ENCODE measurements at places on chromosomes 6 and 20.

DNA sequence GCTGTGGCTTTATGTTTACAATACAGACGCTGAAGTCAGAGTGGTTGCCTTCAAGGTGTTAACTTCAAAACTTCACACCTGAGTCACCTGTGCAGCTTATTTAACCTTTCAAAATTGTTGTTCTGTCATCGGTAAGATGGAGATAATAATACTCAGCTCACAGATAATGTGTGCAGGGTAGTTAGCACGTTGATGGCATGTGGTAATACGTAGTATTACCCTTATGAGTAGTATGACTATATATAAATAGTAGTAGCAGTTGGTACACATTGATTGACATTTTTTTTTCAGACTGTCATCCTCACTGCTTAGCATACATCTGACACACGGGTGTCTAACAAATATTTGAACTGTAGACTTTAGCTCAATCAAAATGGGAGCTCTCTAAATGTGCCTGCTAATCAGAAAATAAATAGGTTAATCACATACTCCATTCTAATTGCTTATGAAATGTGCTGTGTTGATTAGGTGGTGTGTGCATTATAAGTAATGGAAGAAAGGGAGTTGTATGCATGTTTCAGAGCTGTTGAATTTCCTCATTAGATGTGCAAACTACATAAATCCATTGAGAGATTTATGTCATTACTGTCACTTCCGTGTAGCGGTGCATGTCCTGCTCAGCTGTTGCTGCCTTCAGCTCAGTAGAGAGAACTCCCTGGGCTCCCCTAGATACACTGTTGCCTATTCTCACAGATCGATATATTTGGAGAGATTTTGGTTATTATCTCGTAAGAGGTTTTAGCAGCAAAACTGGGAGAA is 11.2 kb upstream of the MROH8 start:
- no peak for DNase-seq

GRCh38 chr6:154209555-154209954 is 147.0 kb downstream of the IPCEF1 start:
- DNase-seq: no peak

DNA sequence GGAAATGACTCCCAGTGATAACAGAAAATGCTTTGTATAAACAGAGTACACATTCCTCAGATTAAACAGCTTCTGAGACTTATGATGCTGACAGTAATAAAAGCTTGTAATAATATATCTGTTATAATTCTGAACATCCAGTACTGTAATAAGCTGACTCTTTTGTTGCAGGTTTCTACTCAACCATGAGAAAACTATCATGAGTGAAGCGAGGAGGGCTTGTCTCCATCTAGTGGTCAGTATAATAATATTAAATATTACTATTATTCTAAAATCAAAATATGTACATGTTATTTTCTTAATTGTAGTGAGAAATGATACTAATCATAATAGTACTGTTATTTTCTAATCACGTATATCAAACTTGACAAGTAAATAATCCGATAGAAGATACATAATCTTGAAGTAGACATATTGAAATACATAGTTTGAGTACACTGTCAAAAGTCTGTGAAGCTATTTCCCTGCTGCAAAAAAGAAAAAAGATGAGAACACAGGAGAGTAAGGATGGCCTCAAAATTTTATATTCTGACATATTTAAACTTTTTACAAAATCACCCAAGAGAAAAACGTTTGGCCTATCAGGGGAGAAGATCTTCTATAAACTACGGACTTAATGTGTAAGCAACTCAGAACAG is 183.1 kb downstream of the MOXD1 start:
- peak; percentile 74 for DNase-seq

GRCh38 chr6:17907406-17908229 is 79.8 kb downstream of the KIF13A start:
- peak; percentile 68 for DNase-seq

DNA sequence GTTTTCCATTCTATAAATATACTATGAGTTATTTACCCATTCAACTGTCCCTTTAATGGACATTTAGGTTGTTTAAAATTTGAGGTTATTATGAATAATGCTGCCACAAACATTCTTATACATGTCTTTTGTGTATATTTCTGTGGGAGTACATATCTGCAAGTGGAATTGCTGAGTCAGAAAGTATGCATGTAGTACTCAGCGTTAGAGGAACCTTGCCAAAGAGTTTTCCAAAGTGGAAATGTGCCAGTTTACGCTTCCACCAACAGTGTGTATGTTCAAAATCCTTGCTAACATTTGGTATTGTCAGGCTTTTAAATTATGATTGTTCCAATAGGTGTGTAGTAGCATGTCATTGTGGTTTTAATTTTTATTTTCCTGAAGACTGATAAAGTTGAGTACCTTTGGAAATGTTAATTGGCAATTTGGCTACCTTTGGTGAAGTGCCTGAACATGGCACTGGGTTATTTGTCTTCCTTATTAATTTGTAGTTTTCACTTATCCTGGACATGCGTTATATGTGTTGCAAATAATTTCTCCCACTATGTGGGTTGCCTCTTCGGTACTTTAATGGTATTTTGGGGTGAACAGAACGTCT is 341.2 kb downstream of the CD83 start:
- peak; percentile 15 for DNase-seq

DNA sequence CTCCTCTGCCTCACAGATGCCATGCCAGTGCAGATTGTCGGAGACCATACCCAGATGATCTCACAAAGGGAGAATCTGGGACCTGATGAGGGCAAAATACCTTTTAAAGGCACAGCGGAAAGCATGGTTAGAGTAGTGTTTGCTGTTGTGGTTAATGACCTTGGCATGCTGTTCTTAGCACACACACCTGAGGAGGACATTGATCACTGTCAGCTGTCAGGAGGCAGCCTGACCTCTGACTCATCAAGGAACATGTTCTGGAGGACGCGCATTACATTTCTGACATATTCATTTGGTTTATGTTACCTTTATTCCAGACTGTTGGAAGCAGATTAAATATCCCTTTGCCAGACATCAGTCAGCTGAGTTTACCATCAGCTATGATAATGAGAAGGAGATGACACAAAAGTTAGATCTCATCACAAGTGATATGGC is 57.1 kb downstream of the GOPC start:
- peak; percentile 29 for DNase-seq

DNA sequence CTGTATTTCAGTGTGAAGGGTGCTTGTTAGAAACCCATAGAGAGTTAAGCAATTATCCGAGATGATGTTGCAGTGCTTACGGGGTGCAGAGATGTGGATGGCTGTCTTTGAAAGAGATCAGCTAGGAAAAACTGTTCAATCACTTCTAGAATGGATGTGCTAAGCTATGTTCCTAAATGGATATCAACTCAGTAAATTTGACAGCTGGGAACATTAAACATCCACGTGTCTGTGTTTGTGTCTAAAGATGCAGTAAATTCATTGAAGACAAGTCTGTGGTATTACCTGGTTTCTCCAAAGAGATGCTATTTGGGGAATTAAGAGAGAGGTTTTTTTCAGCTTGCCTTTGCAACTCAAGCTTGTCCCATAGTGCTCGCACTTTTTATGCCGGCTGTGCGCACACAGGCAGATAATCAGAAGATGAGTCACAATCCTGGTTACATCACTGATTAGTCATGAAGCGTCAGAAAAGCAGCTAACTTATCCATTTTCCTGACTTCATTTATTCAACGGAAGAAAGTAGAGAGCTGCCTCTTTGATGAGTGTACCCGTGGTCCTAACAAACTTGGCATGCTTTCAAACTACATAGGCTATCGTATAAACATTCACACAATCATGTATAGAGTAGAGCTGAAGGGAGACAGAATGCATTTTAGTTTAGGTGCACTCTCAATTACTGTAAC is 691.7 kb upstream of the SLC35B3 start:
- no peak for DNase-seq

- DNase-seq: peak; percentile 98
These were observed at the start of gene RSPH4A for GRCh38 chr6:116615937-116616736. Gene RSPH4A (plus strand): TSS chr6:116616479. CDS start chr6:116616624, 145 bp downstream.

DNA sequence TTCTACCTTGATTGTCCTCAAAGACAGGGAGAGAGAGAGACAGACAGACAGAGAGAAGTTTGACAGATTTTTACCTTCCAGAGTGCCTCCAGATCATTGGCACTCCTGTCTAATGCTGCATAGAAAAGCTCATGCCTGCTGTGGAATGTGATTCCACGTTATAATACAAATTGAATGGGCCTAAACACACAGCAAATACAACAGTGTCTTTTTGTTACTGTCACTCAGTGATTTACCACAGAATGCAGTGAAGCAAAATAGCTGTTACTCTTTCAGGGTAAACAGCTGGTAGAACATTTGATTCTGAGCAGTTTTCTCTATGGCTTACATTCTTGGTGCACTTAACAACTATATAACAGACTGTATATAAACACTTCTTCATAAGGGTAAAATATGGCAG is 558.7 kb downstream of the LMBRD1 start:
- no peak for DNase-seq

- no peak for DNase-seq
These were observed 21.3 kb downstream of the TRMT6 start for GRCh38 chr20:5928836-5929715.

DNA sequence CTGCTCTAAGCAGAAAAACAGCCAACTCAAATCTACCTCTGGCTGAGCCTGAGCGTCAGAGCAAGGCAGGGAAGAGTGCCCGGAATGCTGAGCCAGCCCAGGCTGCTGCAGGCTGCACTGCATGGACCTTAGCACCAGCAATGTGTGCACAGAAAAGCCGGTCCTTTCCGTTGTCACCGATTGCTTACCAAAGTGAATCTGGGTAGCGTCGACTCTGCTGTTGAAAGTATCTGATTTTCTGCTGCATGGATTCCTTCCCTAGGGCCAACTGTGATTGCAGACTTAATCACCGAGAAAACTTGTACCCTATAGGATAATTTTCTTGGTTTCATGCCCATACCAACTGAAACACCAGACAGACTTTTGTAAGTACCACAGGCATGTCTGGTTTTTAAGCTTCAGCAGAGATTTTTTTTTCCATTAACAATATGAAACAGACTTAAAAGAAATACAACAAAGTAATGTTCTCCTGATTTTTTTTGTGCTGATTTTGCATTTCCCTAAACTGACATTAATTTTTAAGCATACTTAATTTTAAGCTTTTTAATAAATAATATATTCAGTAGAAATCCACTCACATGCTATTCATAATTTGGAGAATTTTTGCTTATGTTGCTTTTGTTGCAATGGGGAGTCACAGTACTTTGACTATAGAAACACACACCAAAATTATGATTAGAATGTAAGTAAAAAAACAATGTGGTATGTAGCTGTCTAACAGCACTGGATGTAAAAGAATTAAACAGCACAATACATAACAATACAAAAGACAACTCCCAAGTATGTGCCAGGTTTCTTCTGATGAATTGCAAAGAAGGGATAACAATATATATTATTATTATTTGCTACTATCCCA is 218.0 kb downstream of the THBS2 start:
- no peak for DNase-seq

DNA sequence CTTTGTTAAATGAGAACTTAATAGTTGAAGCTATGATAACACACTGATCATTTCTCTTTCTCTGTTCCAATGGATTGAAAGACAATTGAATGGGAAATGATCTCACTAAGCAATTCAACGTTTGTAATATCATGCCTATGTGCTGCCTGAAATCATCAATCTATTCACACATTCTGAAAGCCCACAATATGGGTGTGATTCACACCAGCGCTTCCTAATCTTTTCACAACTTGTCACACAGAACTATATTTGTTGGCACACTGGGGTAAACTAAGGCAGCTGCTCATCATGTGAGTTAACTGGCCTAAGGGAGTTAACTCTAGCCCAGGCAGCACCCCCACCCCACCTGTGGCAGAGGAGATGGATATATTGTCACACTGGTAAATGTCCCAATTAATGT is 37.1 kb upstream of the UTRN start:
- DNase-seq: no peak

DNA sequence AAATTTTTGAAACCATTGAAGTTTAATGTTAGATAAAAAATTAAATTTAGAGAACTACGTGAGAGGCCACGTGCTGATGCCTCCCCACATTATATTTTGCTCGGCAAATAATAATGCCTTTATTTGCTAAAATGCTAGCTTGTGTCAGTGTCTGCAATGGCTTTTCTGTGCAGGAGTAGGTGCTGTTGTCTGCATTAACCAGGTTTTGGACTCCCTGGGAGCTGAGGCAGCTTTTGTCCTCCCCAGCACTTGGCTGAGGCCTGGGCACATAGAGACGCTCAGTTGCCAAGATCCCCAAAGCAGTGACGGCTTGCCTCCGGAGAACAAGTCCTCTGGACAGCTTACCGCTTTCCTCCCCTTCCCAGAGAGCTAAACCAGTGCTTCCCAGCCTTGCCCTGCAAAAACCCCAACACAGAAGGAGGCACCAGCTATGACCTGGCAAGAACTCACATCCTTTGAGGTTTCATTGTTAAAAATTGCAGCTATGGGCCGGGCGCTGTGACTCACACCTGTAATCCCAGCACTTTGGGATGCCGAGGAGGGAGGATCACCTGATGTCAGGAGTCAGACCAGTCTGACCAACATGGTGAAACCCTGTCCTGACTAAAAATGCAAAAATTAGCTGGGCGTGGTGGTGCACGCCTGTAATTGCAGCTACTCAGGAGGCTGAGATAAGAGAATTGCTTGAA is 59.9 kb downstream of the KAT14 start:
- no peak for DNase-seq

- DNase-seq: no peak
These were observed 178.6 kb upstream of the MAP3K7 start for GRCh38 chr6:90765491-90765890.

- DNase-seq: no peak
These were observed at the start of gene EYS for GRCh38 chr6:65707126-65707826. Gene EYS (minus strand): TSS chr6:65707226. CDS start chr6:65495410, 211,816 bp downstream.

GRCh38 chr20:51584116-51584515 is 41.6 kb upstream of the NFATC2 start:
- DNase-seq: no peak

- no peak for DNase-seq
These were observed 150.4 kb upstream of the HMGN3 start for GRCh38 chr6:79384845-79385244.

DNA sequence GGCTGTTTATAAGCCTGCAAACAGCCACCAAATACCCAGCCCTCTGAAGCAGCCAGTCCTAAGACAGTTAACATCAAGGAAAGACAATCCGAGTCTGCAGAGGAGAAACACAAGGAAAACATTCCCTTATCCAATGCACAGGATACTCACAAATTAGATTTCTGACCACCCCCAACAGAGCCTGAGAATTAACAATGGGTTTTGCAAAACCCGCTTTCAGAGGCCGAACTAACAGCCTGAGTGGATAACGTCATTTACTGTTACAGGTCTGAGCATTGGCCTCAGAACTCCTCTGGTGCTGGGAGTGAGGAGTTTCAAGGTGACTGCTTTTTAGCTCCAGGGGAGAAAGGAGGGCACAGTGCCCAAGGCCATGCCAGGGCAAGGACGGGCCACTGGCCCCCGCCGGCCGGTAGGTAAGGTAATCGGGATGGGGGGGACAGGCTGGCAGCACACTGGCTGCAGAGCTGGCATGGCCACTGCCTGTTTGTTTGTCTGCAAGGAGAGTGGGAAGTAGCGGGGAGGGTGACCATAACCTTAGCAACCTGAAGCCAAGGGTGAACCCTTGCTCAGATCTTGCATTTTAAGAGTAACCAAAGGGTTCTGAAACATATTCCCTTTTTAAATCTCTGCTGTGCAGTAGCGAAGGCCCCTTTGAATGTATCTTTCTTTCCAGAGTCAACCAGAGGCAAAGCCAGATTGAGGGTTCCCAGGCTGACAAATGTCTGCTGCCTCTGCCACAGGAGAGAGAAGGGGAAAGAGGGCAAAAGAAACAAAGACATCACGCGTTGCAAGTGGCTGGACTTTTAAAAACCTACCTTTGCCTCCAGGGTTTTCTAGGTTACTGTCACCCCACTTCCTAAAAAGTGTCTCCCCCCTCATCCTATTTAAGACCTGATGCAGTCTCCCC is 3.9 kb downstream of the ZMYND8 start:
- peak; percentile 34 for DNase-seq

All from kidney glomerular epithelial cell (primary cell).